Tibial nerve (tissue), 4 donors: ENCODE measurements at places on chromosomes 2 and 18.

DNA sequence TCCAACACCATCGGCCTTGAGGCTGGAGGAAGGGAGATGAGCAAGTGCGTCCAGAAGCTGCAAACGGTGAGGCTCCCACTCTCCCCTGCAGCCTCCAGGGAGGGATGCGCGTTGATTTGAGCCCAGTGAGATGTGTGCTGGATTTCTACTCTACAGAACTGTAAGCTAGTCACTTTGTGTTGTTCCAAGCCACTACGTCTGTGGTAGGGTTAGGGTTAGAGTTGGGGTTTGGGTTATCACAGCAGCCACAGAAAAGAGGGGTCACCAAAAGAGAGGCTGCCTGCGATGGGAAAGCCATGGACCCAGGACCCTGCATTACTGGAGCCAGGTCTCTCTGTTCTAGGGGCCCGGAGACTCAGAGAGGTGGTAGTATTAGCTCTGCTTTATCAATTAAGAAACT, 94.5 kb downstream of the KCNF1 start:
- no peak overlapping the region for H3K27ac ChIP-seq
- no peak for DNase-seq
- H3K27me3 ChIP-seq: no peaks in the 10 kb centered on the region
- H3K36me3 ChIP-seq: no peaks in the 10 kb centered on the region

DNA sequence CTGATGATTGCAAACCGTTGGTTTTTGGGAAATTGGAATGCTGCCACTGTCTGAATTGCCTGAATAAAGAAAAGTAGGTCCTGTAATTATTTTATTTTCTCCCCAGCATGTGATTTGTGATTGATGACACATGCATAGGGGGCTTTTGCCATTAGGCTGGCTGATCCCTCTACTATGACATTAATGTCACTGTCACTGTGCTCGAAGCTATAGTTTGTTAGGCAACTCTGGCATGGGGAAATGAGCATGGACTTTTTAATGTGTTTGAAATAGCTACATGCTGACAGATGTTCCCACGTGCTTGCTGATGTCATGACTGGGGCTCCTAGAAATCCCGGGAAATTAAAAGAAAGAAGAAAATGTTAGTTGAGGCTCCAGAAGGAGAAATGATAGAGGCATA, 99.1 kb downstream of the HRH4 start:
- H3K27me3 ChIP-seq: no peaks in the 10 kb centered on the region
- H3K27ac ChIP-seq: no peak overlapping the region
- no peaks in the 10 kb centered on the region for H3K36me3 ChIP-seq

- DNase-seq: no peak
- no peak overlapping the region for H3K27ac ChIP-seq
- H3K36me3 ChIP-seq: peaks cover 70% of the 10 kb centered on the region
- H3K4me3 ChIP-seq: no peak overlapping the region
- no peaks in the 10 kb centered on the region for H3K4me1 ChIP-seq
Measured at GRCh38 chr2:131043199-131044074, 49.8 kb downstream of the FAM168B start.

GRCh38 chr2:18131761-18132160, 253.3 kb downstream of the KCNS3 start:
- DNase-seq: no peak
- H3K27ac ChIP-seq: no peak overlapping the region
- H3K27me3 ChIP-seq: no peaks in the 10 kb centered on the region
- no peaks in the 10 kb centered on the region for H3K36me3 ChIP-seq

DNA sequence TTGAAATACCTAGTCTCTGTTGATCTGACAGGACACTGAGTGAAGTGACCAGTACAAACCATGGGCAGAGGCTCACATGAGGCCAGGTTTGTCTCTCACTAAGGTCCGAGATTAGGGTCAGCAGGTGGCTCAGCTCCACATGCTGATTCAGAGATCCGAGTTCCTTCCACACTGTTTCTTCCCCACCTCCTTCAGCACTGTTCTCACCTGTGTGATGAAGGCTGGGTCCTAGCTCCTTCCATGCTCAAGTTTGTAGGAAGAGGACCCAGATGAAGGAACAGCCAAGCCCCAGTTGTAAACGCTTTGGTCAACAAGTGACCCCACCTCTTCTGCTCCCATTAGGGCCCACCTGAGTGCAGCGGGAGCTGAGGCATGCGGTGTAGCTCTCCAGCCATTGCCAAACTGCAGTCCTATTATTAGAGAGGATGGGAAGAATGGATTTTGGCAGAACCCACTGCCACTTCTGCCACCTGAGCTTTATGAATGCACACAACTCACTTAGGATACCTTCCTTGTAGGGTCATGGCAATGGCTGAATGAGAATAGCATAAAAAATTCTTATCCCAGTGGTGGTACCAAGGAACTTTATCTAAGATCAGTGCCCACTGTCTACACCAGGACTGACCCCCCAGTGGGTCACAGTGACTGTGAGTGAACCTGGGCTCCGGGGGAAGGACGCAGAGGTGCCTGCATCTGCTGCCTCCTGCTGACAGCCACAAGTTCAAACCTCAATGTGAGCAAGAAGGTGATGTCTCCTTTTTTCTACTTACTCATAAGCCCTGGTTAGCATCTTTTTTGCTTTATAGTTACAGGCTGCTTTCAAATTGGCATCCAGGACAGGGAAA, 324.8 kb upstream of the HS6ST1 start:
- no peaks in the 10 kb centered on the region for H3K27me3 ChIP-seq
- H3K4me3 ChIP-seq: no peak overlapping the region
- no peak overlapping the region for H3K27ac ChIP-seq
- no peak for DNase-seq
- peaks cover 3% of the 10 kb centered on the region for H3K4me1 ChIP-seq
- no peaks in the 10 kb centered on the region for H3K36me3 ChIP-seq

DNA sequence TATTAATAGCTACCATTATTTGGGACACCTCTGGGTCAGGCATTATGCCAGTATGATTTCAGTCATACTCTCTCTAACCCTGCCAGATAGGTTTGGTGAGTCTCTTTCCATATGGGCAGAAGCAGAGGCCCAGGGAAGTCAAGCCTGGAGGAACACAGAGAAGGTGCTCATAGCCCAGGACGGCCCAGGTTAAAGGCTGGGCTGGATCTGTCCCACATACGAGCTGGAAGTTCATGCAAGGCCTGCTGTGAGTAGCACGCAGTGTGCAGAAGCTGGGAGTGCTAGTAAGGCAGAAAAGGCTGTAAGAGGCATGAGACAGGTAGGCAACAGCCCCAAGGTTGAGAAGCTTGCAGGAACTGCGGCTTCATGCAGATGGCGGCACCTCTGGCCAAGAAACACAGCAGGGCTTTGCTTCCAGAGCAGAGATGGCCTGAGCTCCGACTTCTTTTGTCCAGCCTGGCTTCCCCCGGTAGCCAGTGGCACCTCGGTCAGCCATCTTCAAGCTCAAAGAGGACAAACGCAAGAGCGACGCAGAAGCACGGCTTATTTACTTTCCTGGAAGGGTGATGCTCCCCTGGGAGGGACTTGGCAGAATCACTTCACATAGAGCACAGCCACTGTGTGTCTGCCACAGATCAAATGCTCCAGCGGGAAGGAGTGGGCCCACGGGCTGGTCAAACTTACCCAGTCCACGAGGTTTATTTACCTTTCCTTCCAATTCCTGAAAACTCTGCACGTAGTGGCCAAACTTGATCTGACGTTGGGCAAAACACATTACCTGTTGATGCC, 58.5 kb upstream of the MAP4K4 start:
- H3K36me3 ChIP-seq: no peaks in the 10 kb centered on the region
- no peak for DNase-seq
- no peaks in the 10 kb centered on the region for H3K4me1 ChIP-seq

DNA sequence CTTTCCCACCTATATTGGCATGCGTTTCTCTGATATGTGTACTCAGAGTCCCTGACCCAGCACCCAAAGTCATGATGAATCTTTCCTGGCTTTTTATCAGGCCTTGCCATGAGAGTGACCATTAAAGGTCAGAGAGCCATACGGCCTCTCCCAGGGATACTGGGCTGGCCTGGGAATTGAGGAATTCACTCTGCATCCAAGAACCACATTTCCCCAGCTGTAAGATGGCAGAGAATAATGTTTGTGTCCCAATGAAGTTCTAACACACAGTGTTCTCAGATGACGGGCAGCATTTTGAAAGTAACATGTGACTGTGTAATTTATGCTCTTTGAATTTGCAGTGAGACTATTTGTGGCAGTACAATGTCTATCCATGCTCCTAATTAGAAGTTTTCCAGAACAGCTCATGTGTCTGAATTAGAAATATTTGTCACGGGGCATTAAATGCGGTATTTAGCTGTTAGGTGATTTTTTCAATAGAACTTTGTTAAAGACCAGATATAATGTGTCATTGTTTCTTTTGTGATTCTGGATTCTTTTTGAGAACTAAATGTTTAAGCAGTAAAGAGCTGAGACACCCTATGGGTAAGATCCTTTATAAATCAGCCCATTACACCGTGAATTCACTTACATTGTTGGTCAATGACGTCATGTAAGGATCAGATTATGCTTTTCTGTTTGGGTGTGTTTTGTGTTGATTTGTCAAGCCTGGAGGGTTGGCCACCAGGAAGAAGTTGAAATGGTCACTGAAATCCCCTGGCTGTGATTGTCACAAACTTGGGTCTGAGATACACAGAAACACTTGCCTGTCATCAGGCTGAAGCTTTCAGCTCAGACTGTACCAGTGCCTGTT, 7.3 kb upstream of the SLC3A1 start:
- no peaks in the 10 kb centered on the region for H3K36me3 ChIP-seq
- peak; percentile 9 for DNase-seq
- H3K4me1 ChIP-seq: peaks cover 15% of the 10 kb centered on the region

GRCh38 chr18:10195529-10195928, 258.9 kb upstream of the APCDD1 start:
- no peak overlapping the region for H3K4me3 ChIP-seq
- no peaks in the 10 kb centered on the region for H3K27me3 ChIP-seq
- DNase-seq: no peak
- H3K4me1 ChIP-seq: no peaks in the 10 kb centered on the region

GRCh38 chr2:143885461-143885860, 634.5 kb downstream of the ZEB2 start:
- H3K36me3 ChIP-seq: no peaks in the 10 kb centered on the region
- no peaks in the 10 kb centered on the region for H3K27me3 ChIP-seq
- H3K4me3 ChIP-seq: no peak overlapping the region
- H3K27ac ChIP-seq: no peak overlapping the region
- DNase-seq: no peak
- H3K4me1 ChIP-seq: no peaks in the 10 kb centered on the region

- H3K36me3 ChIP-seq: no peaks in the 10 kb centered on the region
- H3K4me3 ChIP-seq: no peak overlapping the region
- no peak overlapping the region for H3K27ac ChIP-seq
- no peak for DNase-seq
- H3K27me3 ChIP-seq: no peaks in the 10 kb centered on the region
- no peaks in the 10 kb centered on the region for H3K4me1 ChIP-seq
Measured at GRCh38 chr2:46424937-46425336, 54.4 kb upstream of the TMEM247 start.

DNA sequence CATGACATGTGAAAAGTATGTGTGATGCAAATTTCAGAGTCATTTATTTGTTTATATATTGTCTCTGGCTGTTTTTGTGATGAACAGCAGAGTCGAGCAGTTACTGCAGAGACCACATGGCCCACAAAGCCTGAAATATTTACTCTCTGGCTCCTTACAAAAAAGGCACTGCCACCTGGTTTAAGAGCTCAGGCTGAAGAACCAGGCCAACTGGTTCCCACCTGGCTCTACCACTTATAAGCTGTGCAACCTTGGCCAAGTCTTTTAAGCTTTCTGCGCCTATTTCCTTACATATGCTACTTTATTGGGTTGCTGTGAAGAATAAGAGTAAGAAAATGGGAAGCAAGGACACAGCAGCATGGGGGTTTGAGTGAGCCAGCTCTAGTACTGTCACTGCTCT, 207.6 kb downstream of the L3MBTL4 start:
- H3K4me1 ChIP-seq: no peaks in the 10 kb centered on the region
- no peak overlapping the region for H3K4me3 ChIP-seq
- no peak overlapping the region for H3K27ac ChIP-seq
- no peak for DNase-seq
- no peaks in the 10 kb centered on the region for H3K27me3 ChIP-seq

DNA sequence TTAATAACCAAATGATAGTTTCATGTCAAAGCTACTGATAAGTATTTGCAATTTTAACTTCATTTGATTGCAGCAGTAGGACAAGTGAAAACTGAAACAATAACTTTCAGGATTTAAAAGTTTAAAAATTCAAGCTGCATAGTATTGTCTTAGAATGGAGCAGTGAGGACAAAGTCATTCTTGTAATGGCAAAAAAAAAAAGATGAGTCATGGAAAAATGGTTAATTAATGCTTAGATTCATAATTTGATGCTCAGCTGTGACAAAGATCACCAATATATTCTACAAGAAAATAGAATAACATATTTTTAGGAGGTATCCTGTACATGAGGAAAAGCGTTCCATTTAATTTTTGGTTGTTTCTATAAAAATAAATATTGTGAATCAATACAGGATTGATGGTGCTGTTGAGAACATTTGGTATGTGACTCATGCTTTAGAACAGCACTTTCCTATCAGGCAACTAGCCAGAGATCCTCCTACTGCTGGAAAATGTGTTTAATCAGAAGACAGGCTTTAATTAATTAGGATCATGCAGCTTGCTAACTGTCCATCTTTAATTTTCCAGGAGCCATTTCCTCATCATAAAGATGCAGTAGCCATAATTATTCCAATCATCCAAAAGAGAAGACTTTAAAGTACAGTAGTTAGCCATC, 239.0 kb upstream of the MMADHC start:
- no peaks in the 10 kb centered on the region for H3K4me1 ChIP-seq
- no peak overlapping the region for H3K4me3 ChIP-seq
- H3K27me3 ChIP-seq: no peaks in the 10 kb centered on the region
- H3K27ac ChIP-seq: no peak overlapping the region

GRCh38 chr2:40734797-40735196, 282.9 kb upstream of the SLC8A1 start:
- H3K27ac ChIP-seq: no peak overlapping the region
- DNase-seq: no peak
- H3K27me3 ChIP-seq: no peaks in the 10 kb centered on the region
- no peak overlapping the region for H3K4me3 ChIP-seq
- H3K4me1 ChIP-seq: no peaks in the 10 kb centered on the region

DNA sequence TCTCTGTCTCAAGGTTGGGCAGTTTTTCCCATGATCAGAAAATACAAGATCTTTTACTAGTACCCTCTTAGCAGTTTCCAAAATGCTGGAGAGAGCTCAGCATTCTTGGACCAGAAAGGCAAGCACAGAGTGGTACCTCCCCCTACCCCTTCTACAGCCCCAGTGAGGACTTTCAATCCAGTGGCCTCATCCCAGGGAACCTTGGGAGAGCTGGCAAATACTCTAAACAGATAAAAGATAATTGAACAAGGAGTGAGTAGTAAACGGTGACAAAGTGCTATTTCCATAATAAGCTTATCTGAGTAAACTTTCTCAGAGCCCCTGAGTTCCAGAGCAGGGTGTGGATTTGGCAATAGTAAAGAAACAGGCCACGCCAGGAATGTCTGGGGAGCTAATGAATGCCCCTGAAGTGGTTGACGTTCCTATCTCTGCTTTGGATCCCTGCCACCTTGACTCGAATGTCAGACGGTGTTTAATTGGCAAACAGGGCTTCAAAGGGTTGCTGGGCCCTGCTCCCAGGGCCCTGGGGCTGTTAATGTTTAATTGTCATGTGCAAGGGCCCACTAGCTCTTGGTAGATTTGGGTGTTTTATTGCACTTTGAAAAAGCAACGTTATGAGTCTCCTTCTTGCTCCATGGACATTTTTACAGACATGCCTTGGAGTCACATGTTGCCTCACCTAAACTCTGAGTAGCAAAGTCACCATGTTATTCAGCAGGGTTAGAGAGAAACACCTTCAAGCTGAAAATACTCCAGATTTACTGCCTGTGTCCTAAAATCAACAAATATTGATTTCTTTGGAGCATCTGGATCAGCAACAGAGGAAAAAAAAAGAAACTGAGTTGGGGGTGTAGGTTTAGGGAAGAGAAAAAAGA, 239.9 kb downstream of the CYRIA start:
- H3K27me3 ChIP-seq: no peaks in the 10 kb centered on the region
- DNase-seq: no peak
- no peaks in the 10 kb centered on the region for H3K4me1 ChIP-seq
